Left renal pelvis (tissue), 4 donors: ENCODE measurements at places on chromosomes 5 and 9.

DNA sequence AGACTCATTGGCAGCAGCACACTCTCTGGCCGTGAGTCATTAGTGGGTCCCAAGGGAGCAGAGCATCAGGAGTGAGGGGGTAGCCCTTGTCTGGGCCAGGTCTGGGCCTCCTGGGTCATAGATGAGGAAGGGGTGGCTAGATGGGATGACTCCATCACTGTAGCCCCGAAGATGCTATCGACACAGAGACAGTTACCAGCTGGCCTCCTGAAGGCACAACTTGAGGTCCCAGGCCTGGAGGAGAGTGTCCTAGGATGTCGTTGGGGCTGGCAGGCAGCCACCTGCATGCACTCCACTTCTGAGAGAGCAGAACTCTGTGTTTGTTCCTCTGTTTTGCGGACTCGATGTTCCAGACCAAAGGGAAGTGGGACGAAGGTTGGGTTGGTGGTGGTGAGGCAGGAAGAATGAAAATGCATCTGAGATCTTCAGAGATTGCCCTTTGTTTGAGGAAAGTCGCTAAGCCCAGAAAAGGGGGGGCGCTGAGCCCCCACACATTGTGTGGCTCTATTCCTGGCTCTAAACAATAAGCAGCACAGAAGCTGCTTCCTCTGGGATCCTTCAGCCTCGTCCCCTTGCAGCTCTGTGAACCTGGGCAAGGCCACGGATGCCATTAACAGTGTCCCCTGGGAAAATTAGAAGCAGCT is 4.7 kb downstream of the BTNL9 start:
- DNase-seq = no peak

GRCh38 chr5:118069452-118069851 is 918.9 kb downstream of the DTWD2 start:
- no peak for DNase-seq

DNA sequence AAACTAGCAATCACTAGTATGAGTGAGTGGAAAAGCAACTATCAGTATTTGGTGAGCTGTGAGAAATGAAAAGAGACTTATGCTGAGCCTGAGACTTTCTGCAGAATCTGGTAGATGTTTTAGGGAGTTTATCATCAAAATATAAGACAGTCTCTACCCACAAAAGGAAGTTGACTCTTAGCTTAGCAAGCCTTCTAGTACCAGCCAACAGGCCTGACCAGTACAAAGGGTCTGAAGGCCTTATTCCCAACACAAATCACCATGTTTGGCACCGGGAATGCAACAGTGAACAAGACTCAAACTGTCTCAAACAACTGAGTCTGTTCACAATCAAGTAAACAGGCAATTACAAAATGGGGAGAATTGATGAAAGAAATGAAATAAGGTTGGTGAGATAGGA is 244.4 kb downstream of the CWC27 start:
- no peak for DNase-seq

- no peak for DNase-seq
These were observed 59.7 kb downstream of the OSMR start for GRCh38 chr5:38905516-38905915.

- no peak for DNase-seq
These were observed 24.9 kb downstream of the NIM1K start for GRCh38 chr5:43216941-43217340.

- no peak for DNase-seq
These were observed 12.9 kb upstream of the SLCO6A1 start for GRCh38 chr5:102511666-102512065.

GRCh38 chr5:38692346-38692745 is 135.9 kb upstream of the LIFR start:
- DNase-seq = no peak

- no peak for DNase-seq
These were observed 274.1 kb downstream of the DENND1A start for GRCh38 chr9:123655681-123656423.

- DNase-seq = peak; percentile 47
These were observed 720 bp downstream of the NUDT12 start for GRCh38 chr5:103561685-103562452.

DNA sequence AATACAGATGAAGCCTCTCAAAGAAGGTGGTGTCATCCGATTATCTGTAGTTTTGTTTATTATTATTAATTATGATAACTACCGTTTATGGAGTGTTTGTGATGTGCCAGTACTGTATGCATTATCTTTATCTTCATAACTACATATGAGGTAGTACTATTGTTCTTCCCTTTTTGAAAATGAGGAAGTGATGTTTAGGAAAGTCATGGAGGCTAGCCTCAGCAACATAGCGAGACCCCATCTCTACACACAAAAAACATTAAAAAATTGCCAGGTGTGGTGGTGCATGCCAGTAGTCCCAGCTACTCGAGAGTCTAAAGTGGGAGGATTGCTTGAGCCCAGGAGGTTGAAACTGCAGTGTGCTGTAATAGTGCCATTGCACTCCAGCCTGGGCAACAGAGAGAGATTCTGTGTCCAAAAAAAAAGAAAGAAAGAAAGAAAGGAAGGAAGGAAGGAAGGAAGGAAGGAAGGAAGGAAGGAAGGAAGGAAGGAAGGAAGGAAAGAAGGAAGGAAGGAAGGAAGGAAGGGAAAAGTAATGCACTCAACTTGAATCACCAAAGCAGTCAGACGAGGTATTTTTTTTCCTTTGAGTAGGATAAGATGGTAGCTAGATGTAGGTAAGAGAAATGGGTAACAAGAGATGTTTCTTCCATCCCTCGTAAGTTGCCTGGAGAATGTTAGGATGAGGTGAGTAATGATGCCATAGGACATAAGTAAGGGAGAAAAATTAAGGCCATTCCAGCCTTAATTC is 47.8 kb downstream of the PAM start:
- no peak for DNase-seq

GRCh38 chr5:14039576-14039975 is 95.1 kb upstream of the DNAH5 start:
- no peak for DNase-seq

GRCh38 chr9:113558632-113559502 is 95.3 kb downstream of the RGS3 start:
- no peak for DNase-seq
